ENCODE measurements at places on chromosomes 1 and 21.

DNA sequence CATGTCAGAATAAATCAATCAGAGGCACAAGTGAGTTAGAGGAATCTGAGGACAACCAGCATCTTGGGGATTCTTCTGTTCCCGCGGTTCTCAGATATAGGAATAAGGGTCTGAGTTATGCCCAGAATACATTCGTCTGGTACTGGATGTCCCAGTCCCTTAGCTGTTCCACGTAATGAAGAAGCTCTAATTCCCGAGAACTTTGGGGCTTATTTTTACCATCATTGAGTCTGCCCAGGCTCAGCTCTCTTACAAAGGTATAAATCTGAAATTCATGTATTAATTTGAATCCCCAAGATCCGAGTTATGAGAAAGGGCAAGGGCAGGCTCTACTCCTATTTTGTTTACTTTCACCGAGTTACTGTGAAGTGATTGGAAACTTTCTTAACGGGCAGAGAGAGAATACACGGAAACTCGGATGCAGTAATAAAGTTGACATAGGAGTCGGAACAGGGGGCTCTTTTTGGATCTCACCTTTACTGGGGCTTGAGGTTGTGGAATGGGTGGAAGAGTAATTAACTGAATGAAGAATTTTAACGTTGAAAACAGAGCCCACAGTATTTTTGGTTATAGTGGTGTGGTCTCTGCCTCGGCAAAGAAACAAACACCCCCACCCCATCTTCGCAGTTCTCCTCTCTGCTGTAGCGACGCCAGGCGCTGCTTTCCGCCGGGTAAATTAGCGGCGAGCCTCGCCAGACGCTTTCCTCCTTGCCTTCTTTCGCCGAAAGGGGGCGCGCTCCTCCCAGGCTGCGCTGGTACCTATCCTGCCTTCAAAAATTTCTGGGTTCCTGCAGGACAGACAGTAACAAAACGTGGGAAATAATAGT is 7.1 kb downstream of the PRRX1 start:
- DNase-seq = no peak

DNA sequence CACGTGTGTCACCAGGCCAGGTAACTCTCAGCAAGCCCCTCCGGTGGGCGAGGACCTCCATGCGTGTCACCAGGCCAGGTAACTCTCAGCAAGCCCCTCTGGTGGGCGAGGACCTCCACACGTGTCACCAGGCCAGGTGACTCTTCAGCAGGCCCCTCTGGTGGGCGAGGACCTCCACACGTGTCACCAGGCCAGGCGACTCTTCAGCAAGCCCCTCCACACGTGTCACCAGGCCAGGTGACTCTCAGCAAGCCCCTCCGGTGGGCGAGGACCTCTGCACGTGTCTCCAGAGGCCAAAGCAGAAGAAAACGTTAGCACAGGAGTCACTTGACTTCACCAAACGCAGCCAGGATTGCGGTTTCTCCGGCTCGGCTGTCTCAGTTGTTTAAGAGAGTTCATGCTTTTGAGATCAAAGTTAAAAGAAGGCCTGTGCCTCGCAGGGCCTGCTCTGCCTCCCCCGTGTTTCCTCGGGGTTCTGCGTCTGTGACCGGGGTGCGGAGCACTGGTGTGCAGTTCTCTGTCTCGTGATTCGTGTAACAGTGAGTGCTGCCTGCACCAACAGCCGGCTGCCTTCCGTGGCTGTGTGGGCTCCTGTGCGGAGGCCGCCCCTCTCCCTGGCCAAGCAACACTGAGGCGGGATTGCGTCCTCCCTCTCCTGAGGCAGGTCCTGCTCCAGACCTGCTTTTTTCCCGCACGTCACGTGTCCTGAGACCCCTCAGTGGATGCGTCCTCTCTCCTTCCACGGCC is 56.6 kb downstream of the PRKCZ start:
- DNase-seq = no peak

DNA sequence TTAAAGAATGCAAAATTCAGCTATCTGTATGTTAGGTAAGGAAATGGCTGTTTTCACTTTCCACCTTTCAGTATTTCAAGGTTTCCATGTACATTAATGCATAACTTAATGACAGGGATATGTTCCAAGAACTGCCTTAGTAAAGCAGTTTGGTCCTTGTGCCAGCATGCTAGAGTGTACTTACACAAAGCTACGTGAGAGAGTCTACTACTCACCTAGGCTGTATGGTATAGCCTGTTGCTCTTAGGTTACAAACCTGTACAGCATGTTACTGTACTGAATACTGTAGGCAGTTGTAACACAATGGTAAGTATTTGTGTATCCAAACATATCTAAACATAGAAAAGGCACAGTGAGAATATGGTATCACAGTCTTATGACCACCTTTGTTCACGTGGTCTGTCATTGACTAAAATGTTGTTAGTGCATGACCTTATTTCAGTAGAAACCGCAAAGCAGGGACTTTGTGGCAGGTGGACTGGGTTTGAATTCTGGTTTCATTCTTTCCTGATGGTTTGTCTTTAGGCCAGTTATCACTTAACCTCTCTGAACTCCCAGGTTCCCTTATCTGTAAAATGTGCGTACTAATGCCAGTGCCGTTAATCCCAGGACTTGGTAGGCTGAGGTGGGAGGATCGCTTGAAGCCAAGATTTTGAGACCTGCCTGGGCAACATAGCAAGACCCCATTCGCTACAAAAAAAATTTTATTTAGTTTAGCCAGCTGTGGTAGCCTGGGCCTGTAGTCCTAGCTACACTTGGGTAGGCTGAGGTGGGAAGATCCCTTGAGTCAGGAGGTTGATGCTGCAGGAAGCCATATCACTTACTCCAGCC is 4.9 kb downstream of the SMYD2 start:
- DNase-seq = no peak

DNA sequence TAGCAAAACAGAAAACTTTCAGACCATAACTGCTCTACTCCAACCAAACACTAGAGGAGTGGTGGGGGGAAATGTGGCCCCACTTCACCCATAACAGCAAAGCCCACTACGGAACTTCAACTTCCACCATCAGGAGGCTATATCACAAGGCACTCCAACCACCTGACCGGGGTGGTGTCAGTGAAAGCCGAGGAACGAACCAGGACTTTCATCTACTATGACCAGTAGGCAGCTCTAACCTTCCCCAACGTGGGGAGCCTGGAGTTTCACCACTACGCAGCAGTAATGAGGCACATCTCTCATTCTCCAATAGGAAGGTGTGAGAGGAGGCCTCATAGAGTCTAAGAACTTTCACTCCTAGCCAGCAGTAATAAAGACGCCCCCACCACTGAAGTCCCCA is 42.4 kb upstream of the ATP1B1 start:
- DNase-seq = no peak

DNA sequence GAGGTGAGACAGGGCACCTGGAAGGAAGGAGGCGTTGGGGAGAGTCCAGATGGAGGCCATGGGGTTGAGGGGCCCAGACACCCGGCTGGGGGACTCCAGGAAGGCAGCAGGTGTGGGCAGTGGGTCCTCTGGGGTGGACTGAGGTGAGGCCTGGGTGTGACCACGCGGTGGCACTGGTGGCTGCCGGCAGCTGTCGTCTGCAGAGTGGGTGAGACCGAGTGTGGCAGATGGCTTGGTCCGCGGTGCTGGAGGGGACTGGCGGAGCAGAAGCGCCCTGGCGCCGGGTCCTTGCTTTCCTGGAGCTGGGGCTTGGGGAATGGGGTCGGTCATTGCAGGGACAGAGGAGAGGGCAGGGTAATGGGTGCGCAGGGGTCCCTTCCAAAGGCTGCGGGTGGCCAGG is 12.5 kb downstream of the AGRN start:
- no peak for DNase-seq

DNA sequence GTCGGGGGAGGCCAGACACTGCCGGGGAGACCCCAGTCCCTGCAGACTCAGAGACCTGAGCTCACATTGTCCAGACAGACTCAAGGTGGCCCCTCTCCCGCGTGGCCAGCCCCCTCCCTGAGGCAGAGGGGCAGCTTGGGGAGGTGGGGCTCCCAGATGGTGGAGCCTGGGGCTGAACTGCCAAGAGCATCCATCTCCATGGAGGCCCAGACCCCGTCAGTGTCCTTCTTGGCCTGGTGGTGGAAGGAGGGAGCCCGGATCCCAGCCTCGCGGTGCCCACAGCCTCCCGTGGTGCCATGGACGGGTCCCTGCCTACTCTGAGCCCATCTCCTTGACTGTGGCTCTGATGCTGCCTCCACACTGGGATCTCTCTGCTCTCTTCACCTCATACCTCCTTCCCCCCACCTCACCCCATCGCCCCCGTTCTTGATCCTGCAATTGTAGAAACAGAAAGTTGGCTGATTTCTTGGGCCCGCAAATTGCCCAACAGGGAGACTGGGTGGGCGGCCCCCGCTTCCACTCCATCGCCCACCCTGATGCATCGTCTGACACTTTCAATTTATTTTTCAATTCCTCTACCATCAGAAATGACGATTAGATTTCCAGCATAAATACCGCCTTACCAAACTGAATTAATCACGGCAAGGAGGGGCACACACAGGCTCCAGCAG is 348.9 kb downstream of the MATN1 start:
- DNase-seq = no peak
